ENCODE measurements at places on chromosomes 12 and 14.

DNA sequence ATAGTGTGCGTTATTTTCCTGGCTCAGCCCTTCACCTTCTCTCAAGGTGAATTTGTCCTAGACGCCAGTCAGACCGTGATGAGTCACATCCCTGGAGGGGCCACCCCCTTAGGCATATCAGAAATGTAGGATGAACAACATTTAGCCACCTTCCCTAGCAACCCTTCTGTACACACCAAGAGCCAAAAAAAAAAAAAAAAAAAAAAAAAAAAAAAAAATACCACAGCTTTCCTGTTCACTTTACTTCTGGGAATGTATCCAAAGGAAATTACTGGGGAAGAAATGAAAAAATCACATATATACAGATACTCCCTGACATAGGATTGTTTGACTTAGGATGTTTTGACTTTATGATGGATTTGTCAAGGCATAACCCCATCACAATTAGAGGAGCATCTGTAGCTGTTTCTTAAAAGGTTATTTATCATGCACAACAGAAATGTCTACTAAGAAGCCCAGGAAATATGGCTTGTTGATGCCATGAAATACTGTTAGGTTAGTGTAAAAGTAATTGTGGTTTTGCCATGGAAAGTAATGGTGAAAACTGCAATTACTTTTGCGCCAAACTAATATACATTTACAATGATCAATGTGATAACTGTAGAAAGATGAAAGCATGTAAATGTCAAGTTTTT is 68.2 kb upstream of the BDKRB2 start:
- DNase-seq, result no peak

DNA sequence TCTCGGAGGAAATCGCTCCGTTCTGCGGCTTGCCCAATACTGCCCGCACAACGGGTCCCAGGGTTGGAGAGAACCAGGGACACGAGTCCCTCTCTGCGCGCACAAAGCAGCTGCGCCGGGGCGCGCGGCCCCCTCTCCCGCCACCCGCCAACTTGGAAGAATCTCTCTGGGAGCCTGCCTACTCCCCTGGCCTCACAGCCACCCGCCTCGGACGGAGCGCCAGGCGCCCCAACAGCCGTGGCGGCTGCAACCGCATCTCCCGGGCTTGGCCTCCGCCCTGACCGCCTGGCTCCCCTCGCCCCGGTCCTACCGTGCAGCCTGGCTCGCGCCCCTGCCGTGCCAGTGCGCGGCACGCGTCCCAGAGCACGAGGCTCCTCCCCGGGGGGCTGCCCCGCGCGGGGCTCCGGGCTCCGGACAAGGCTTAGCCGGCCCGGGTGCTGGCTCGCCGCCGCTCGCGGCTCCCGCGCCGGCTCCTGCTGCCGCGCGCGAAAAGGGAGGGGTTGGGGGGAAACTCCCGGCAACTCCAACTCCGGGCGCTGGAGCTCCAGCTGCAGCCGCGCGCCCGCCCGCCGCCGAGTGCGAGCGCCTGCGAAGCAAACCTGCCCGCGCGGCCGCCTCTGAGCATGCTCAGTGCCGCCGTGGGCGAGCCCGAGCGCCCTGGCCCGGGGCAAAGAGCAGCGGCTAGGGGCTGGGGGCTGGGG is at the start of gene STXBP6:
TSS of gene STXBP6 (minus strand) at position 580 of the 701 bp plus-strand sequence. CDS start 75,329 bp downstream, outside the sequence.
- no peak for DNase-seq

GRCh38 chr14:101813171-101813759 is 51.8 kb downstream of the PPP2R5C start:
- DNase-seq, result no peak

GRCh38 chr14:51094901-51095853 is at the start of gene TRIM9:
Gene TRIM9 (minus strand): TSS chr14:51095105. CDS start chr14:51094939, 166 bp downstream.
- DNase-seq, result no peak

- DNase-seq, result no peak
Observed at GRCh38 chr14:92040431-92041051, 682 bp upstream of the TRIP11 start.

DNA sequence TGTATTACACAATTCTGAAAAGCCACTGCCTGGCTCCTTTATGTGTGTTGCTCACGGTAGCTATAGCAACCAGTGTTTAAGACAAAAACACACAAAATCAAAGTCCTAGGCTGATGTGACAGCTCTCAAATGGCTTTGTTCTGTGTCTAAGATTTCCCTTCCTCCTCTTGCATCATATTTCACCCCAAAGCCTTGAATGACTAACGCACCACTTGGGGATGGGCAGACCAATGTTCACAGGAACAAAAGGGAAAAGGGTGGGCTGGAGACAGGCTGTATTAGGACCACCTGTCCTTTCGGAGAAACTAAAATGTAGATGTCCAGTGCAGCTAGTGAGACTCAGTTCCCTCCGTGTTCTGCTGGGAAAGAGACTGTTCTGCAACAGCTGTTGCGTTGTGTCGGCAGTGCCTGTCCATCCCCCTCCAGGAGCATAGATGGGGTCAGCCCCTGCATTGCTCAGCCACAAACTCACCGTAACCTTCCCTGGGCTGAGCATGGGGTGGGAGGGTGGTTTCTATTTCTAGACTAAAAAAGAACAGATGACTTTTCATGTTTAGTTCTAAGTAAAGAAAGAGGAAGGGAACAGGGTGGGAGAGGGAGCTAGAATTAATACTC is 26.8 kb upstream of the DAAM1 start:
- no peak for DNase-seq

DNA sequence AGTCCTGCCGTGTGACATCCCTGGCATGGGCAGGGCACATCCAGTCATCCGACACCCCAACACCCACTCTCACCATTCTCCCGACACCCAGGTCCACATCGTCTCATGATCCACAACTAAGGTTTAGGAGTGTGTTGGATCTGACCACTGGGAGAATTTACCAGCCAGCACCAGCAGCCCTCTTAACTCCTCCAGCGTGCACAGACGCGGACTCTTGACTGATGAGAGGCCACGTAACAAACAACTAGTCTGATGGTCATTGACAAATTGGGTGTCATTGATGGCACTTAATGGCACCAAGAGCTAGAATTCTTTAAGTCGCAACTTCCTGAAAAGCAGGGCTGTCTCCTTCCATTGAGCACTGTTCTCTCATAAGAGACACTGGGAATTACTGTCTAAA is 203.0 kb upstream of the SFSWAP start:
- DNase-seq, result no peak

- no peak for DNase-seq
Observed at GRCh38 chr12:48219631-48220030, 16.5 kb upstream of the OR10AD1 start.

GRCh38 chr14:59314953-59315599 is 126.6 kb downstream of the DAAM1 start:
- no peak for DNase-seq

DNA sequence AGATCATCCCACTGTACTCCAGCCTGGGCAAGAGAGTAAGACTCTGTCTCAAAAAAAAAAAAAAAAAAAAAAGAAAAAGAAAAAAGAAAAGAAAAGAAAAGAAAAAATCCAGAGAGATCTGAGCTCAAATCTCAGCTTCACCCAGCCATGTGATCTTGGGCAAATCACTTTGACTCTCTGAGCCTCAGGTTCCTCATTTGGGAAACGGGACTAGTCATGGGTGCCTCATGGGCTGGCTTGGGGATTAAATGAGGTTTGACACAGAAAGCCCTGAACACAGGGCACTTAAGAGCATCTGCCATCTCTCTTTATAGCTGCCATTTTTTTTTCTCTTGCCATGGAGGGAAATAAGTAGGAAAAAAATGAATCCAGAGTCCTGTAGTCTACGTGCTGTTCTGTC is 86.2 kb upstream of the MYL2 start:
- DNase-seq, result no peak

DNA sequence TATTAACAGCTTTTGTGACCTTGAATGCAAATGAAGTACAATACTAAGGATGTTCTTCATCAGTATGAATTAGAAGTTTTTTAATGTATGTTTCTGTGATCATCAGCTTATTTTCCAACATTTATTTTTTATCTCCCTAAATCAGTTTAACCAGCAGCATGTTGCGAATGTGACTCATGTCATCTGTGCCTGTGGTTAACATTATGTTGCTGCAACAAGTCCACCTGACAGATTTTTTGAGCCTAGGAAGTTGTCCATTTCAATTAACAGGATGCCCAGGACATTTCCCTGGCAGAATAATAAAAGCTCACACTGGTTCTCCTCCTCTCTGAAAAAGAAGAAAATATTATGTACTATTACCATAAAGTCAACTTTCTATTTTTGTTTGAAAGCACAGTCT is 155.5 kb downstream of the SYT1 start:
- DNase-seq, result no peak

DNA sequence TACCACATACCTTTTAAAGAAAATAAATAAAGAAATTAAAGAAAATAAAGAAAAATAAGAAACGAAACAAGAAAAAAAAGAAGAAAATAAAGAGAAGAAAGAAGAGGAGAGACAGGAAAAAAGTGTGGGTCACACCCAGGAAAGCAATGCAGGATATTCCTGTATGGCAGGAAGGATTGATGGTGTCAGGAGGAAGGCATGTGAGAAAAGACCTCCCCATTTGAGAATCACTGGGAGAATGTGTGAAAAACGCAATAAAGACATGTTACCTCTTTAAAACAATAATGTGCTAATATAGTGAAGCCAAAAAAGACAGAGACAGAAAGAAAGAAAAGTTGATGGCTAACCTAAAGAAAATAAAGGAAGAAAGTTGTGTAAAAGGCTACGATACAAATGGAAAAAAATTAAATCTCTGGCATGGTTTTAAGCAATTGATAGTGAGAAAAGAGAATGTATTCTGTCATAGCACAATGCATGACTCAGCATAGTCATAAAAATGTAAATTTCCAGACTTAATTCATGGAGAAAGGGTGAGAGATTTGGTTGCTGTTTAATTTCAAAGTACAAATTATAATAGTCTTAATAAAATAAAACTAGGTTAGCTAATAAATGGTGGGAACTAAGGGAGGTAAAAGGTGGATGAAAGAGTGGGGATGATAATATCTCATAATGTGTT is 24.3 kb upstream of the FOXG1 start:
- no peak for DNase-seq

DNA sequence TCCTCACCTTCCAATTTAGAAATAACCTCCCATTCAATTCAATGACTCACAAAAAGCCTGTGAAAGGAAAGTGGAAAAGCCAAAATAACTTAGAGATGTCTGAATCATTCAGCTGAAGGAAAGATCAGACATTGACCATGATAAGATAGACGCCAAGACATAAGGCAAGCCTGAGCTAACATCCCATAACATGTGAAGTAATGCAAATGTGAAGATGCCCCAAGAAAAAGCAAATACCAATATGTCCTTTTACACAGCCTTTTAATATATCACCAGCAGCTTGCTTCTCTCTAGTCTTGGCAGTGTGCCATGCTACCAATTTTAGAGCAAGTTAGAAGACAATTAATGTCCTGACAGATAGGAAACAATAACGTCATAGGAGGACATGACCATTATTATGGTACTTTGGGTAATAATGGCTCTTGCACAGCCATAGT is 2.4 kb upstream of the NUMB start:
- no peak for DNase-seq

DNA sequence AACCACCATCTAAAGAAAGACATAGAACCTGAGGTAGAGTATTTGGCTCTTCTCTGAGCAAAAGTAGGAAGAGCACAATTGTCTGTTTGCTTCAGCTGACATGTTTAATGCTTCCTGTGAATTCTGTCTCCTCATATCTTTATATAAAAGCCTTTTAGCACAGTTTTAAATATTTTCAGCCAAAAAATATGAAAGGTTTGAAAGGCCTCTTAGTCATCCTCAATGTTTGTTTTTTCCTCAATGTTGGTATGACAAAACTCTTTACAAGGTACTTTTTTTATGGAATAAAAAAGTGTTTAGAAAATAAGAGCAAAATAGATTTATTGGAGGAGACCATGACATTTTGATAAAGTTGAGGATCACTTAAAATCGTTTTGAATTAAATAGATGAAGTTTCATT is 360.9 kb downstream of the NAV3 start:
- no peak for DNase-seq

DNA sequence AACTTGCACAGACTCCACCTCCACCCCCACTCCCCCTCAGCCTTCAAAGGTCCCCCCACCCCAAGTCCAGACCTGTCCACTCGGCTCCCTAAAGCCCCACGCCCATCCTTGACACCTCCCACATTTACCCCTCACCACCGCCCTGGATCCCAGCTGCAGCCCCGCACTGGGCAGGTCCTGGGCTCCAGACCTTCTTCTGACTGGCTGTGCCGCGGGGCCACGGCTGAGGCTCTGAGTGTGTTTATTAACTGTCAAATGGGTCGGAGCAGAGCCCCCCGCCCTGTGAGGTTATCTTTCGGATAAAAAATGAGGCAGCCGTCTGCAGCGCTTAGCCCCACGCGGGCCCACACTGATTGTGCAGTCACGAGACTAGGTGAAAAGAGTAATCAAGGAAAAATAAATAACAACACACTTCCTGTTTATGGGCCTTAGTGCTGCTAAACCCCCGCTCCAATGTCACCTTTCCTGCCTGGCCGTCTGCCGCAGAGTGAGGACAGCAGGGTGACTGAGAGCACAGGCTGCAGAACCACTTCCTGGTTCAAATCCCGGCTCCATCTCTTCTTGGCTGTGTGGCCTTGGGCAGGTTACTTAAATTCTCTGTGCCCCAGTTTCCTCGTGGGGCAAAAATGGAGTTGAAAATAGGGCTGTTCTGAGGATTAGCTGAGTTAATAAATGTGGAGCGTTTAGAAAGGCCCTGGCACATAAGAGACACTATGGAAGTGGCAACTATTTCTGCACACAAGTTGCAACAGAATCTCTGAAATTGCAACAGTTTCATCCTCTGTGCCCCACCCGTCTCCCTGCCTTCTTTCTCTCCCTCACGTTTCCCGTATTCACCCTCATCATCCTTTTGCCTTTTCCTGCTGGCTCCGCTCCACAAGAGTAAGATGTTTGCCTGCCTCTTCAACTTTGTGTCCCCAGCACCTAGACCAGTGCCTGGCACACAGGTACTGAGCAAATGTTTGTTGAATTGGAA is 9.4 kb downstream of the SETD1B start:
- no peak for DNase-seq

DNA sequence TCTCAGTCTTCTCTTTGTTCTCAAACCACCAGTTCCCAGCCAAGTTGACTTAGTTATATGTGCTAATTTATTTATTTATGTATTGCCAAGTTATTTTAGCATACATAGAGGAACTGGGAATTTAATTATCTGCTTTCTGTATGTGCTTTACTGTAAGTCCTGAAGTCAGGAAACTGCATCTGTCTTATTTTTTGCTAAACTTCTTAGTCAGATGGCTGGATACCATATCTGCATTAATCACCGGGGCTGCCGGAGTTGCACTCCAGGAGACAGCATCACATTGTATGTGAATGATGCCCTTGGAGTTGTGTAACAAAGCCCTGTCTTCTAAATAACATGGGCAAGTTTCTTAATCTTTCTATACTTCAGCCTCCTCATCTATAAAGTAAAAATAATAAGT is 96.2 kb downstream of the MON2 start:
- DNase-seq, result no peak

- DNase-seq, result no peak
Observed at GRCh38 chr14:22822016-22822570, 6.9 kb upstream of the SLC7A7 start.

GRCh38 chr12:53053218-53054111 is 3.6 kb downstream of the TNS2 start:
- no peak for DNase-seq

DNA sequence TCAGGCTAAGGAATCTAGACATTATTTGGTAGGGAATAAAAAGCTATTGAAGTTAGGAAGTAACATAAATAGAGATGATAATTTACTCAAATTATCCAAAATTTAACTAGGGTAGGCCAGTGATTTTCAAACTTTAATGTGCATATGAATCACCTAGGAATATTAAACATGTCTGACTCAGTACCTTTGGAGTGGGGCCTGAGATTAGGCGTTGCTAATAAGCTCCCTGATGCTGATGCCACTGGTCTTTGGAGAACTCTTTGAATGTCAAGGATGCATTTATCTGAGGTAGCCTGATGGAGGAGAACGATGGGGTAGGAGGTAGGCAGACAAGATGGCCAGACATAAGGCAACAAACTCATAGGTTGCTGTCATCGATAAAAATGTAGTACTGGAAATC is 33.2 kb downstream of the EFCAB11 start:
- no peak for DNase-seq
